Ureter (tissue), 1 donor: ENCODE measurements at places on chromosomes 3 and 15.

- no peak for DNase-seq
These were observed 81.2 kb upstream of the PLXND1 start for GRCh38 chr3:129687586-129688125.

DNA sequence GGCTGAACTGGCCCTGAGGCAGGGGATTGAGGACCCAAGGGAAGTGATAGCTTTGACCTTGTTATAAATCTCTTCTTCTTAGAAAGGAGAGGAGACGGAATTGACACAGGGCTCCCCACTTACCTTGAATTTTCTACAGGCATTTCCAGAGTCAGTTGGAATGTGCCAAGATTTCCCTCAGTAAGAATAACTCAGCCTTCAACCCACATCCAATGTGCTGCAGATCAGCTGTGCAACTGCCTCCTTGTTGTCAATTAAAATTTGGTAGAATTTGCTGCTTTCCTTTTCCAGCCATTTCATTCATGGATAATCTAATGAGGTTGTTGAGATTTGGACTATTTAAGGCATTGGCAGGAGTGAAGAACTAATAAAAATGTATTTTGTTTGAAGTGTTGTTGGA is 14.6 kb downstream of the MED12L start:
- DNase-seq = no peak

- DNase-seq = no peak
These were observed 319.4 kb upstream of the STAC start for GRCh38 chr3:36060950-36061349.

DNA sequence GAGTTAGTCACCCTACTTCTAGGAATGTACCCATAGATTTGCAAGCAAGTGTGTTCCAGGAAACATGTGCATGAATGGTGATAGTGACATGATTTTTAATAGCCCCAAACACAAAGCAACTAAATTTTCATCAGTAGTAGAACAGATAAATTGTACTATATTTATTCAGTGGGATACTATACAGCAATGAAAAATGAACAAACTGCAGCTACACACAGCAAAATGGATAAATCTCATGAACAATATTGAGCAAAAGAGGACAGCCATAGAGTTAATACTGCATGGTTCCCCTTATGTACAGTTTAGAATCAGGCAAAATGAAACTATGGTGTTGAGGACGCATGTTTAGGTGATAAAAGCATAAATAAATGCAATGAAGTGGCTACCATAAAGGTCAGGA is 26.0 kb downstream of the MESP1 start:
- DNase-seq = no peak

DNA sequence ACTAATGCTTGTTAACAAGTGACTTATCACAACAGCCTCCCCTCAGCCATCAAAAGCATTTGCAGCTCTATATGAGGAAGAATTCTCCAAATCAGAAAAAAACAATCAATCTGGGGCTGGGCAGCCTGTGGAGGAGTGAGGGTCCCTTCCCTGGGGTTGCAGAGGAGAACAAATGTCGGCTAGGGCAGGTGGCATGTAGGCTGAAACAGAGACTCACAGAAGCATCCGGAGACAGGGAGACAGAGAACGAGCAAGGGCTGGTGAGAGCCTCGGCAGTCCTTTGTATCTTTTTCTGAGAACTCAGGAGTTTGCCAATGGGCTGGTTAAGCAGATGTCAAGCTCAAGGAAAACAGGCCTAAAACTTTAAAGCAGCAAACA is 15.8 kb downstream of the ITGA11 start:
- peak; percentile 23 for DNase-seq

GRCh38 chr3:157136647-157137387 is 23.1 kb downstream of the CCNL1 start:
- no peak for DNase-seq

DNA sequence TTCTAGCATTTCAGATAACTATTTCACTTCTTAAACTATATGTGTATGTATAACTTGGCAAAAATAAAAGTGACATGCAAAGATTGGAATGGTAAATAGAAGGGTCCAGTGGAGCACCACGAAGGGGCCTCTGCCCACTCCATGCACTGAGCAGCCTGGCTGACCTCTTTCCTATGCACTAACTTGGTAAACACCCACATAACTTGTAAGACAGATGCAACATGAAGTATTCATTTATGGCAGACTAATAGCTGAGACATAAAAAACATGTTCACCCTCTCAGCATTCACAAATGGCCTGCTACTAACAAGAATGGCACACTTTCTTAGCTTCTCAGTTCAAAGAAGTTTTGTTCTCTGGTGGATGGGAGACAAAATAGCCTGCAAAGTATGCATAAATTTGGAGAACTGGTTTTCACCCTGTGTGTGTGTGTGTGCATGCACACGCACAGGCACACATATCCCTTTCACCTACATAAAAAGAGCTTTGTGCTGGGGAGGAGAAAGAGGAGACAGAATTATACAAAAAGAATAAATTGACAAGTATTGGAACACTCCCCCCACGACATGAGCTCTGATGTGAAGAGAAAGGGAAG is 26.5 kb upstream of the RYK start:
- no peak for DNase-seq

- no peak for DNase-seq
These were observed 258.7 kb upstream of the NSMCE3 start for GRCh38 chr15:29528276-29528675.

DNA sequence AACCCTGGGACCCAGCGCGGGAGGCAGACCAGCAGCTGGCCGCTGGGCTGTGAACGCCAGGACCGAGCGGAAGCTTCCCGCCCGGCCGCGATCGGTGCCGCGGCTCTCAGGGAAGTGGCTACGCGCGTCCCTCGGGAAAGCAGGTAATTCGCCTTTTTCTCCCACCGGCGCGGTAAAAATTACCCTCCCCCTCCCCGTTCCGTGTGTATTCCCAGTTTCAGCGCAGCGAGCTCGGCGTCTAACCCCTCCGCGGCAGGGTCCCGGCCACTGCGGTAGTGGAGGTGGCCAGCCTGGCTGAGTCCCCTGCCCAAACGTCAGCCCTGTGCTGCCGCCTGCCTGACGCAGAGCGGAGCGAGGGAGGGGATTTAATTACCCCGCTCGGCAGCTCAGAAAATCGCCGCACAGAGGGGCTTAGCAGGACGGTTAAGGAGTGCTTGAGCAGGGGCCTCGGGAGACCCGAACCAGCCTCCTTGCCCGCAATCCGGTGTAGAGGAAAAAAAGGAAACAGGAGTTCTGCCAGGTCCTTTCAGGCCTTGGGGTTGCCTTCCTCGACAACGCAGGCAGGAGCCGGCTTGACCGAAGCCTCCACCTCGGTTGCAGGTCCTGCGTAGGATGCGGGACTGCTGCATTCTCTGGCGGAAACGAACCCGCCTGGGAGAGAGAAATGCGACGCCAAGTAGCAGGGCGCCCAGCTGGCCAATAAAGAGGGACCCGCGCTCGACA is 2.9 kb downstream of the GATA2 start:
- peak; percentile 66 for DNase-seq

DNA sequence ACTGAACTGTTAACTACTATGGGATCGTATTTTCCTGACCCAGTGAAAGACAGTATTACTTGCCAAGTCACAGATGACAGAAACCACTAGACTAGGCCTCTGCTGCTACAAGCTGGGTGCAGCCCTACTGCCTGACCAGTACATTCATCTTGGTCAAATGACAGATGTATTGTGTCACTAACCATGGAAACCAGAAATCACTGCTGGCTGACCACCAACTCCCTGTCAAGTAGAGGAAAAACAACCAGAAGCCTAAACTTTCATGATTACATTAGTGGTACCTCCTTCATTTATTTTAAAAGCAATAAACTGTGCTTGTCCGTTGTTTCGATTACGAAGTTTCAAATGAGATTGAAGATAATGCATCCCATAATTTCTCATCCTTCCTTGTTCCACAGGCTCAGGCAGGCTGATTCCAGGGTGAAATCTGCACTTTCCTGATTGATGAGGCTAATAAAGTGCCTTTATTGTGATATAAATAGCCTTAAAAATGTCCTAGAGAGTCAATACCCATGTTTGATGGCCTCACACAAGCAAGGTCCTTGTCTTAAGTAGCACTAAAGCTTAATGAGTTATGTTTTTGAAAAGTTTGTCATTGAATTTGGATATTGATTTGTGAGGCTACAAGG is 309.7 kb downstream of the LSAMP start:
- DNase-seq = no peak

DNA sequence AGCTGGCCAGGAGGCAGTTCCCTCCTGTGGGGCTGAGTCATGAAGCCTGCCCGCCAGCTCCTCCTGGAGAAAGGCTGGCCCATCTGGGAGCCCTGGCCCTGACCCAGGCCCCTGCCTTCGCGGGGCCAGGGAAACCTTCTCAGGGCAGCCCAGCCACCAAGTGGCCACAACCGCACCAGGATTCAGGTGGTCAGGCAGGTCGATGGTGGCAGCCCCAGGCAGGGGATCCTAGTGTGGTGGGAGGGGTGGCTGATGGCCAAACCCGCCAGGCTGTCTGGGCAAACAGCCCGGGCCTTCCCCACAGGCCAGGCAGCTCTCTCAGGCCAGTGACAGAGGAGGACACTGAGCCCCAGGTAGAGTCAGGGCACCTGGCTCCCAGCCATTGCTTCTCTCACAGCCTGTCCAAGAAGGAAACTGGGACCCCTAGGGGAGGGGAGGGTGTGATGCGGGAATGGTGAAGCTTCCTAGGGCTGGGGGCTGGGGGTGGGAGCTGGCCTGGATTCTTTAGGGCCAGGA is 1.2 kb downstream of the TWF2 start:
- peak; percentile 87 for DNase-seq

GRCh38 chr3:37279856-37280255 is 105.5 kb upstream of the LRRFIP2 start:
- no peak for DNase-seq

DNA sequence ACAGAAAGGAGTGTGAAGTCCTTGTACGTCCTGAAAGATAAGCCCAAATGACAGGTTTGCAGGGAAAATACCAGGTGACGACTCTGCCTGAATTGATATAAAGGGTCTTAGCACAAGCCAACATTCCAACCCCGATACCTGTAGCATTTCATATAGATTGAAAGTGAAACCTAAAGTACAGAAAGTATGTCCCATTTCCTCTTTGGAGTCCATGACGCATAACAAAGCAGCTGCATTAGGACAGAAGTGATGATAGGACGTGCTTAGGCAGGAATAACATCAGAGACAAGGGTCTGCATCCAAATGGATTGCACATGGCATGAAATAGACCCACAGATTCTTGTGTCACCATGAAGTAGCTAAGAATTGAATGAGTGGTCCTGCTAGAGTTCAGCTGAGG is 187.0 kb upstream of the ROBO1 start:
- no peak for DNase-seq

DNA sequence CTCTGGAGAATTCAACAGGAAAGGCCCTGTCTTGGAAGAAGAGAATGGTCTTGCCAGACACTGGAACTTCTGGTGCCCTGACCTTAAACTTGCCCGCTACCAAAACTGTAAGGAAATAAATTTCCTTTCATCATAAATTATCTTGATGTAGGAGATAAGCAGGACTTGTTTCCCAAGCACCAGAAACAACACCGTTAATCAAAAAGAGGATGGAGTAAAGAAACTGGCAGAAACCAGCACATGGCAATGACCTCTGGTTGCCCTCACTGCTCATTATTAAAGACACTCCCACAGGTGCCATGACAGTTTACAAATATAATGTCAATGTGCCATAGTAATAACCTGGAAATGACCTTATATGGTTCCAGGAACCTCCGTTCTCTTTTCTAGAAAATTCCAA is 426.1 kb downstream of the EDEM1 start:
- no peak for DNase-seq

- DNase-seq = no peak
These were observed 13.0 kb downstream of the ZFAND6 start for GRCh38 chr15:80072285-80072994.

DNA sequence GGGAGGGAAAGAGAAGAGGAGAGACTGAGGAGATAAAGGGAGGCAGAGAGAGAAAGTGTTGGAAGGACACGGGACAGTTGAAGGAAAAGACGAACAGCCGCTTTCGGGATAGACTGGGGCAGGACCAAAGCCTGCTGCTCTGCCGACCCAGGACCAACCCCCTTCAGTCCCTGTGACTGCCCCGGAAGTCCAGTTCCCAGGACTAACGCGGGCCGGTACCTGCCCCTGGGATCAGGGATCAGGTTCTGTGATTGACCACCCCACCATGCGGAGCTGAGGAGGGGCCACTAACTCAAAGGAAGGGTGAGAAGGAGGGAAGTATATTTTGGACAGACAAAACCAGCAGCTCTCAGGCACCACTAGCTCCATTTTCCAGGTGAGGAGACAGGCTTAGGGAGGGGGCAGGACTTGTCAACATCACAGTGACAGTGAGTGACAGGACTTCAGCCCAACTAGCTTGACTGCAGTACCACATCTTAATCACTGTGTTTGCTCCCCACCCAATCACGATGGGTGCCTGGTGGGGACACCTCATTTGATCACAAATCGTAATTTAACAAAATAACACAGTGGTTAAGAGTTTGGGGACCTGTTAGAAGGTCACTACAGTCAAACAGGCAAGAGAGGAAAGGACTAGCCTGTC is 9.8 kb upstream of the EPHB3 start:
- DNase-seq = no peak

DNA sequence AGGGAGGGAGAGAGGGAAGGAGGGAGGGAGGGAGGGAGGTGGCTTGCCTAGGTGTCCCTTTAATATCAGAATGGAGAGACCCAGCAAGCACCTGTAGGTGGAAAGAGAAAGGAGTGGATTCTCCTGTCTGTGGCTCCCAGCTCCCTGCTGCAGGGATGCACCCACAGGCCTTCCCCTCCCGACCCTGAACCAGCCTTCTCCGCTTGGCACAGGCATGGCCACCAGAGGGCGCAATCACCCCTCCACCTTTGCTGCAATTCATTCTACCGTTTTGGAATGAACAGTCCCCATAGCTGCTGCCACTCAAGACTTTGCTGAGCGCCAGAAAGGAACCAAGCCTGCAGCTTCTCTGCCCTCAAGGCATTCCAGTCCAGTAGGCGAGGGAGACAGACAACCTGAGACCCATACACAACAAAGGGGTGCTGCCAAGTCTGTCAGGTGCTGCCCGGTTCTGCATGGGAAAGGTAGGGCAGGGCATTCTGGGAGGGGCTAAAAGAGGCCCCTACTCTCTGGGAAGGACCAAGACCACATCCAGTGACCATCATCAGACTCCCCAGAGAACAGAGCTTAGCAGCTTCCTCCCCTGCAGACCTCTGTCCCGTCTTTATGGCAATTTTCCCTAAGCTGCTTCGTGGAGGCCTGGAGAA is 4.9 kb downstream of the TLR9 start:
- DNase-seq = peak; percentile 92

GRCh38 chr3:184209146-184209923 is 20.1 kb upstream of the VWA5B2 start:
- no peak for DNase-seq

DNA sequence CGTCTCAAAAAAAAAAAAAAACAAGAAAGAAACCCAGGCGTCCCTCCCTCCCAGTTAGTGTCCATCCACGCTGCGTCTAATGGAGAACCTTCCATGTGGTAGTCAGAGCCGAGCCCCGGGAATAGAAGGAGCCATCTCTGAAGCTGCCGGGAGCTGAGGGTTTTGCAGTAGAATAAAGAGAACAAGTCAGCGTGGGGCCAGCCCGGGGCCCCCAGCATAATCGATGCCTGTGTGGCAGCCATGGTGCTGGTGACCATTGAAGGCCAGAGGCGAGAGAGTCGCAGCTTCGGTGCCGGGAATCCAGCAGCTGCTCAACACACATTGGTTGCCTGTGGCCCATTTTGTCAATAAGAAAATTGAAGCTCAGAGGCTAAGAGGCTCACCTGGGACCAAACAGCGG is 151.7 kb downstream of the CHSY1 start:
- DNase-seq = no peak

GRCh38 chr3:64290864-64291263 is 65.6 kb upstream of the PRICKLE2 start:
- no peak for DNase-seq
